ENCODE measurements at places on chromosomes 12 and 14.

DNA sequence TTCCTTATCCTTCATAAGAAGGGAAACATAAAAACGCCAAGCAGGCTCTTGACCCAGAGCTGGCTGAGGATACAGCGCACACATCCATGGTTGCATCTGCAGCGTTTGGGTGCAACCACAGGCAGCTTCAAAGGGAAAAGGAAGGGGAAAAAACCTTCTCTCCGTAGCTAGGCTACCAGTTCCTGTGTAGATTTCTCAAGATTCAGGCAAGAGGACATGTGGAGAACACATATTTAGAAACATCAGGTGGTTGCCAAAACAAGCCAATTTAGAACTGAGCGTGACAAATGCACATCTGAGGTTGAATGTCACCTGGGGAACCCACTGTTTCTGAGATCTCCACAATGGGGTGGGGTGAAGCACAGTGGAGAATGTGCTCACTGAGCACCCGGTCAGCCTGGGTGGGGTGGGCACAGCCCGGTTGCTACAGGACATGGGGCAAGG lies 78.3 kb upstream of the BDKRB2 start:
- DNase-seq = no peak

- no peak for DNase-seq
Observed at GRCh38 chr14:23750357-23750756, 114.2 kb downstream of the DHRS2 start.

- no peak for DNase-seq
Observed at GRCh38 chr12:2246358-2246757, 193.6 kb downstream of the CACNA1C start.

GRCh38 chr14:39267608-39268005 lies 33.9 kb downstream of the MIA2 start:
- DNase-seq = peak; percentile 63

- DNase-seq = no peak
Observed at GRCh38 chr12:132268674-132269073, 60.7 kb downstream of the GALNT9 start.

DNA sequence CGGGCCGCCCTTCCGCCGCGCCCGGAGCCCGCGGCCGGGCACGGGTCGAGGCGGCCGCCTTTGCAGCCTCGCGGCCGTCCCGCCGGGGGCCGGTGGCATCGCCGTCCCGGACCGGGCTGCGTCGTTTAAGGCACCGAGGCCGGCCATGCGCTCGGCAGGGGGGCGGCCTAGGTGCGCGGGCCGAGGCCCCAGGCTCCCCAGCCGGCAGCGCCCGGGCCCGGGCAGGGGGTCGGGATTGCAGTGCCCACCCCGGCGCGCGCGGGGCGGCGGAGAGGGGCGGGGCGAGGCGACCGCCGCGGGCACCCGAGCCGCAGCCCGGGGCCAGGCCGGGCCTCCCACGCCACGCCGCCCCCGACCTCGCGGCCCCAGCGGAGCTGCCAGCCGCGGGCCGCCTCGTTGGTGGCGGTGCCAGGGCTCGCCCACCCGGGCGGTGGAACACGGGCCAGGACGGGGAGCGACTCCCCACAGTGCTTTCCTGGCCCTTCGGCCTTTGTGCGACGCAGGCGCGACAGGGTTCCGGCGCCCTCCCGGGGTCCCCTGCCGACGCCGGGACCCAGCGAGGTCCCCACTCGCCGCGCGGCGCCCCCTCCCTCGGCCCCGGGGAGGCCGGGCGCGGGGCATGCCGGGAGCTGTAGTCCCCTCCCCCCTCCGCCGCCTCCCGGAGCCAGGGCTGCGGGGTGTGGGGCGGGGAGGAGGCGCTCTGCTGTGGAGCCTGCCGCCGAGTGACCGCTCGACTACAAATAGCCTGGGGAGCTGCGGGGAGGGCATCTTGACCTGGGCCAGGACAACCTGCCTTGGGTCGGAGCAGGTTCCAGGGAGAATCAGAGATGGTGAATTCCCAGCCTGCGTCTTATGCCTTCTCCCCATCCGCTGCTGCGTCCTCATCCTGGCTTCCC lies 769 bp downstream of the FKBP4 start:
- peak; percentile 75 for DNase-seq

- DNase-seq = no peak
Observed at GRCh38 chr12:68977335-68977734, 44.4 kb upstream of the CPM start.

GRCh38 chr12:130952171-130952954 lies 1.3 kb upstream of the ADGRD1 start:
- peak; percentile 57 for DNase-seq

- DNase-seq = no peak
Observed at GRCh38 chr12:122842505-122843405, 7.5 kb downstream of the HIP1R start.

GRCh38 chr12:67512061-67512460 lies 136.5 kb upstream of the DYRK2 start:
- DNase-seq = no peak

GRCh38 chr14:54947230-54947629 lies 44.6 kb upstream of the GCH1 start:
- DNase-seq = no peak

DNA sequence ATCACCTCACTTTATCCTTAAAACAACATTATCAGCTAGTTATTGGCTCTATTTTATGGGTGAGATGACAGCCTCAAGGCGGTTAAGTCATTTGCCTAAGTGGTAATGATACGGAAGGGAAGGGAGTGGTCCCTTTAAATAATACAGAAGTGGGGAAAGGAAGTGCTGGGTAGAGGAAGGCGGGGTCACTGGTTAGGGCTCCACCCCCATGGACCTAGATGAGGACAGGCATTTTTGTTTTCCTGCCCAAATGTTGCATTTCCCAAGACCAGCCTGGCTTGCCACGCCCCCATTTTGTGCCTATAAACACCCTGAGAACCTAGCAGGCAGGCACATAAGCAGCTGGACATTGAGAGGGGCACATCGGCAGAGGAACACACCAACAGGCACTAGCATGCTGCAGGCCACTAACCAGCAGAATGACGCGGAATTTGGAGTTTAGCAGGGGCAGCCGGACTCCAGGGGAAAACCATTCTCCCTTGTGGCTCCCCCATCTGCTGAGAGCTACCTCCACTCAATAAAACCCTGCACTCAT lies 100.9 kb downstream of the EPS8 start:
- DNase-seq = peak; percentile 88

GRCh38 chr12:113862590-113863454 lies 103.3 kb downstream of the RBM19 start:
- peak; percentile 61 for DNase-seq

DNA sequence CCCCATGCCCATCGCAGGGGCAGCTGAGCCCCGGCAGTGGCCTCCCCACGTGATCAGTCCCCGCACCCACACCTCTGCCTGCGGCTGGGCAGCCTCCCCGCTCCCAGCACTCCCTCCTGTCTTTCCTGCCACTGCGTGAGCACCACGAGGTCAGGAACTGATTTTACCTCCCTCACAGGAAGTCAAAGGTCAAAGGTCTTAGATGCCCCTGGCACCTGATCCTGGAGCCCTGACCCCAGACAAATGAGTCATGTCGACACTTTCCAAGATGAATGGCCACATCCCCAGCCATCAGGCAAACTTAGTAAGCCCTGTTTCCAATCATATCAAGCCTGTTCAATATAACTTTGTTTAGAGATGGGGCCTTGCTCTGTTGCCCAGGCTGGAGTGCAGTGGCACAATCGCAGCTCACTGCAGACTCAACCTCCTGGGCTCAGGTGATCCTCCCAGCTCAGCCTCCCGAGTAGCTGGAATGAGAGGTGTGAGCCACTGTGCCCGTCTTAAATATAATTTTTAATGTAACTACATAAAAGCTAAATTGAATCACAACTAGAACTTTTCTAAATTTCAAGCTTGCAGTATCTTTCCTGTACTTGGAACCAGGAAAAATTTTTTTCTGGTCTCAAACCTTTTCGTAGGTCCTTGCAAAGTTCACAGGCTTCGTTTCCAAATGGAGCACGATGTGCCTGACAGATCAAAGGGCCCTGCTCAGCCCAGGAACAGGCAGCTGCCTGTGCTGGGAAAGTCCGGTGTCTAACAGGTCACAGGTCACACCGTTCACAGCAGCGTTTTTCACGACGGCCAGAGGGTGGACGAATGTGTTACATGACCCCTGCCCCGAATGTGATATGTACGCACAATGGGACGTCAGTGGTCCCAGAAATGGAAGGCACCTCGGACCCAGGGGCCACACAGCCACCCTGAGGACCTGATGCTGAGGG lies 1.9 kb downstream of the LRCOL1 start:
- DNase-seq = no peak

DNA sequence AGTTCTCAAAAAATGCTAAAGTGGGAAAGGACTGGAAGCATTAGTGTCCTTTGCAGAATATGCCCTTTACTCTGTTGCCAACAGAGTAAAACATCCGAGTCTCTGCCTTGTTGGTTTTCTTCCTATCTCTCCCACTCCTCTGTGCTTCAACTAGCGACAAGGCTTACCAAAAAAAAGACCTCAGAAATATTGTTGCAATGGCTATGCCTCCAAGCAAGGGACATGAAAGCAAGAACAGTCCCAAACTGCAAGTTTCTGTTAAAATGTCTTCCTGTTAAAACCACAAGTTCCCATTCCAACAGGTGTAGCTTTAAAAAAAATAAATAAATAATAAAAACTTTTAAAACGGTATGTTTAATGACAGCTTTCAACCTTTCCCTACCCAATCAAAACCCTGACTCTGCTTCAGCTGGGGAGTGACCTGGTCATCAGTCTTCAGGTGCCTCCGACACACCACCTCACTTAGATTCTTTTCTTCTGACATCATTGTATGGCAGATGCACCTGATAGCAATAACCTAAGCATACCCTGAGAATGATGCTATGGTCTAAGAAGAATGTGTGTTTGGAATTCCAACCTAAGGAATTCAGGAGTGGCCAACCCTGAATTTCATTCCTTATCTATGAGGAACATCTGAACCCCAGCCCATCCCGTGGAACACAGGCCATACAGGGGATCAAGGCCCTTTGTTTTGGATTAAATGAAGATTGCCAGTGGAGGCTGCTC lies 81.0 kb downstream of the RPS29 start:
- no peak for DNase-seq

GRCh38 chr12:49296034-49296835 lies 1.3 kb downstream of the PRPH start:
- DNase-seq = peak; percentile 17

GRCh38 chr14:106228541-106229158 lies 702.3 kb downstream of the TMEM121 start:
- no peak for DNase-seq

DNA sequence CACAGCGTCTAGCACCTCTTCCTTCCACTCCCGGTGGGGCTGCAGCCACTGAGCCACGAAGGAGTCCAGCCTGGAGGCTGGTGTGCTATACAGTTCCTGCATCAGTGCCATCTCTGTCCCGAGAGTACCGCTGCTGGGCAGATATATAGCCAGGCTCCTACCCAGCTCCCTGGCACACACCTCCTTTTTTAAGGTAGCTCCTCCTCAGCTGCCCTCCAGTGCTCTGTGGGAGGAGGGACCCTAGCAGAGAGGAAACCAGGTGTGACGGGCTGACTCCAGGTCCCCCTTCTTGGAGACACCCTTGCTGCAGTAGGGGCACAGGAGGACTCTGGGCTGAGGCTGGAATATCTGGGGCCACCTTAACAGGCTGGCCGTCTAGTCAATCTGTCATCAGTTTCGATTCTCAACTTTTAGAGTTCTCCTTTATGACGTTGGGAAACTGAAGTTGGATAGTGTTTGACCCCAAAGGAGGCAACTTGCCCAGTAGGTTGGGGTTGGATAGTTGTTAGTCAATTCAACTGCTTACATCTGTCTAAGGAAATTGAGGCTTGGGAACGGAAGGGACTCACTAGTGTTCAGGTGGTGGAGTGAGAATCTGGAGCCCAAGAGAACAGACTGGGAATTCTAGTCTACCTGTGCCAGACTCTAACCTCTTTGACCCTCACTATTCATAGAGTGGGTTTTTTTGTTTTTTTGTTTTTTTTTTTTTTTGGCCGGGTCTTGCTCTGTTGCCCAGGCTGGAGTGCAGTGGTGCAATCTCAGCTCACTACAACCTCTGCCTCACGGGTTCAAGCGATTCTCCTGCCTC lies at the start of gene OASL:
OASL (minus strand) TSS at position 386 of the 808 bp plus-strand sequence; CDS start at position 111, 275 bp downstream.
- DNase-seq = peak; percentile 64

DNA sequence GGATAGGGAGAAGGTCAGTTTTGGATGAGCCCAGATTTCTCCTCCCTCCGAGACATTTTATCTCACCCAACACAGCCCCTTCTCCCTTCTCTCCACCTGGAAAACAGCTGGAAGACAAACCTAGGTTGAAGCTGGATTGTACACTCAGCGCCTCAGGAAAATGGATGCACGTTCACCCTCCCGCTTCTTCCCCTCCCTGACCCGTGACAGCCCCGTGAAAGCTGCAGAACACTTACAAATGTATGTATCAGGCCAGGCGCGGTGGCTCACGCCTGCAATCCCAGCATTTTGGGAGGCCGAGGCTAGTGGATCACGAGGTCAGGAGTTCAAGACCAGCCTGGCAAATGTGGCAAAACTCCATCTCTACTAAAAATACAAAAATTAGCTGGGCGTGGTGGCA lies 4.2 kb downstream of the RNU4-2 start:
- DNase-seq = no peak

- DNase-seq = no peak
Observed at GRCh38 chr12:60059180-60059579, 463.4 kb downstream of the SLC16A7 start.

DNA sequence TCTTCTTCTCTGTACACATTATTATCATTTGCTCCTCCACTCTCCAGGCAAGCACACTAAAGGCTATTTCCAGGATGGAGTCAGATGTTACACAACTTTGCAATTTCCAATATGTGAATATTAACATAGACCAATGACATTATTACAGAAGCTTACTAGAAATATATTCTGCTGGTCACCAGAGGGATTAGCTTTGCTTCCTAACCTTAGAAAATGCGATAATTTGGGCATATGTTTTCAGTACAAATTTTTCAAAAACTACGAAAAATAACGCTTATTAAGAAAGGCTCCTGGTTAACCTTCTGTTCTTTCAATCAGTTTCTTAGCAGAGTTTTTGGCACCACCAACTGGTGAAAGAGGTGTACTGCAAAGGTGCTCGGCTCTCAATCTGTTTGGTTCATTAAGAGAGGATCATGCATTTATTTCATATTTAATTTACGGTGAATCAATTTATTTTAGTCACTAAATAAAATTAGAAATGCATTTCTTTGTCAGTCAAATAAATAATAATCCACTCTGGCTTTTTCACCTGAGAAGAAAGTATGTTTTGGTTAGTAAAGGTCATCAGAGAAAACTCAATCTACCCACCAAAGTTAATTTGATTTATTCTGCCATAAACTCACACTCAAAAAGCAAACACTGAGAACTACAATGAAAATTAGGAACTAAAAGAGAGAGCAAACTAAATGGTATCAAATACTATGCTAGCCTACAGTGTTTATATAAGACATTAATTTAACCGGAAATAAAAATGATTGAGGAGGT lies 39.2 kb downstream of the EFCAB11 start:
- peak; percentile 69 for DNase-seq
